Cortex of kidney (tissue), 1 donor: ENCODE measurements at places on chromosomes 2 and 18.

GRCh38 chr2:167595839-167596471 is 651.4 kb downstream of the STK39 start:
- no peak for DNase-seq

GRCh38 chr2:170436077-170436943 is 258.4 kb downstream of the MYO3B start:
- no peak for DNase-seq

DNA sequence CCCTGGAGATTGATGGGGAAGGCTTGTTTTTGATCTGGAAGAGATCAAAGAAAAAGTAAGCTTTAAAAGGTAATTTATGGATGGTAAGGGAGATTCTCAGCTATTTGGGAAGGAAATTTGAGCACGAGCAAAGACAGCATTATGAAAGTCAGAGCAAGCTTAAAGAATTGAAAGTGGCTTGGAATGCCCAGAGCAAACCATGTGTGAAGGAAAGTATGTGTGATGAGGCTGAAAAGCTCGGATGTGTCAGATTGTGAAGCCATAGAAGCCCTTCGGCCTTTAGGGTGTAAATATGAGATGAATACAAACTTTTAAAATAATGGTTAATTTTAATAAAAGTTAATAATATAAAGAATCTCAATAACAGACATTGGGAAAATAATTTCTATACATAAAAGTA is 377.4 kb upstream of the DSEL start:
- DNase-seq, result no peak

- DNase-seq, result no peak
Observed at GRCh38 chr2:39603436-39603835, 62.3 kb upstream of the TMEM178A start.

GRCh38 chr18:53115876-53116585 is 776.0 kb downstream of the DCC start:
- DNase-seq, result no peak
